ENCODE measurements at places on chromosomes 1 and 21.

DNA sequence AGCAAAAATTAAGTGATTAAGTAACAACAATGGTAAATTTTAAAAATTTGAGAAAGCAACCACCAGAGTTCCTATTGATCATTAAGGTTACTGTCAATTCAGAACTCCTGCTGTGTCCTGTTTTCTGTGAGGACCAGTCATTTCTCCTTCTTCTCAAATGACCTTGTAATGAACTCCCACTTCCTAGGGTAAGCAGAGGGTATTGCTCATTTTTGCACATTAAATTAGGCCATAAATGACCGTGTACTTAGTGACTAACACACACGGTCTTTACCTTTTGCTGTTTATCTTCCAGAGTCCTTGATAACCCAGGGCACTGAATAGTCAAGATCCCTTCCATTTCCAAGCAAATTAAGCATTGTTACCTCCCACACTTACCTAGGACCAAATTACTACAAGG is 227.5 kb upstream of the LYPLAL1 start:
- no peak for DNase-seq

- no peak for DNase-seq
These were observed 46.8 kb downstream of the UBR4 start for GRCh38 chr1:19163261-19163660.

GRCh38 chr1:25895365-25895990 is 10.7 kb downstream of the STMN1 start:
- peak; percentile 94 for DNase-seq

GRCh38 chr1:69994241-69994640 is 211.1 kb downstream of the LRRC40 start:
- no peak for DNase-seq

DNA sequence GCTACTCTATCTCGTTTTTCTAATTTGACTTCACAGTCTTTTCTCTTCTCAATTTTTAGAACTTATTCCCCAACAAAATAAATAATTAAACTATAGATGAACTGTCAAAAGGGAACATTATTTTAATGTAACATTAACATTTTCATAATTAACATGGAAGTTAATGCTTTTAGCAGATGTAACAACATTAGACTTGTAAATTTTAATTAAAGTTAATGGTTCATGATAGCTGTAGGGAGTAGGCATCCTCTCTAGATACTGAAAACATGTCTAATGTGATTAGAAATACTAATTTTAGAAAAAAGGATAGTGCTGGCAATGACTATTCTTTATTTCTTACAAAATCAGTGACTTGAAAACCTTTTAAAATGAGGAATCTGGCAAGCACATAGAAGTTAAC is 32.1 kb upstream of the NEK7 start:
- no peak for DNase-seq

- no peak for DNase-seq
These were observed 840.4 kb downstream of the USP25 start for GRCh38 chr21:16570171-16570570.

- no peak for DNase-seq
These were observed 11.7 kb upstream of the SUMO3 start for GRCh38 chr21:44829507-44830092.

DNA sequence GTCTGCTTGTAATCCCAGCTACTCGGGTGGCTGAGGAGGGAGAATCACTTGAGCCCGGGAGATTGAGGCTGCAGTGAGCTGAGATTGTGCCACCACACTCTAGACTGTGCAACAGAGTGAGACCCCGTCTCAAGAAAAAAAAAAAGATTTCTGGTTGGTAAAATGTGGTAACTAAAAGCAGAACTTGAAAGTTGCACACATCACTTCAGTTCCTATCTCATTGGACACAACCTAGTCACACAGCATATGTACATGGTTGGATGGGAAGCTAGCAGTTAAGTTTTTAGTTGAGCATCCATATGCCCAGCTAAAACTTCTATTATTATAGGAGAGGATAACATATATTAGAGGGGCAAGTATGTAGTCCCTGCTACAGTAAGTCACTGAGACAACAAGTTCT is 22.1 kb downstream of the BCAS2 start:
- no peak for DNase-seq

DNA sequence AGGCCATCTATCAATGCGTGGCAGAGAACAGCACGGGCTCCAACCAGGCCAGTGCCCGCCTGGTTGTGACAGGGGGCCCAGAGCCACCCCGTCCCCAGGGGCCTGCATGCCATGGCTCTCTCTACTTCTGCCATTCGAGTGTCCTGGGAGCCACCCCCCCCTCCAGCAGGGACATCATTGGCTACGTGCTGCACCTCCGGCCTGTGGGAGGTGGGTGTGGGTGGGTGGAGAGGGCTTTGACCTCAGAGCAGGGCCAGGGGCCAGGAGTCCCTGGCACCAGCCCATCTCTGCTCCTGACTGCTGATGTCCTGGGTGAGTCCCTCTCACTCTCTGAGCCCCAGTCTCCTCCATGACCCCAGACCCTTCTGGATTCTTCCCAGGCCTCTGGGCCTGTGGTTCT is 25.3 kb downstream of the SLC27A3 start:
- no peak for DNase-seq

DNA sequence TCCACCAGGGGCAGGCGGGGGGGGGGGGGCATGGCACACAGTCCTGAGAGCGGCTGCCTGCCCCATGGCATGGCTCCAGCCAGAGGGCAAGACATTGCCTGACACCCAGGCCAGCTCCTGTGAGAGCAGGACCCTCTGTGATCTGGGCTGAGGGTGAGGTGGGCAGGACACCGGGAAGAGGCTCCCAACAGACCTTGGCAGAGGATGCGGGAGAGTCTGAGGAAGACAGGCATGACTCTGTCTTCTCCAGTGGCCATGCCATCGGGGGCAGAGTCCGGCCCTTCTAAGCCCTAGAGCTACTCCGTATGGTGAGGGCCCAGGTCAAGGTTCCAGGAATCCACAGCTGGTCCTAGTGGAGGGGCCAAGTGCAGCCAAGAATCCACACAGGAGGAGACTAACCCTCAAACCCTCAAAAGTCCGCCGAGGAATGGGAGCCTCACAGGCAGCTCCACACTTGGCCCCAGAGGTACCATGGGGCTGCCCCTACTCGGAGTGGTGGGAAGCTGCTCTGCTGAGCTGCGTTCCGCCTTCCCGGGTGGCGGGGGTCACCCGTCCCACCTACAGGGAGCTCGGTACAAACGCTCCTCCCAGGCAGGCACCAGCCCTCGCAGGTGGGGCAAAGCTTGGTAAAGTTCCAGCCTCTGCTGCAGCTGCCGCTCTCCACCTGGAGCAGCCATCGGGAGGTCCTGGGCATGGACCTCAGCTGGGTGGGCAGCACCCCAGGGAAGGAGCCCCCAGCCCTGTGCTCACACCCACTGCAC is 6.5 kb downstream of the ACTRT2 start:
- DNase-seq, result no peak

DNA sequence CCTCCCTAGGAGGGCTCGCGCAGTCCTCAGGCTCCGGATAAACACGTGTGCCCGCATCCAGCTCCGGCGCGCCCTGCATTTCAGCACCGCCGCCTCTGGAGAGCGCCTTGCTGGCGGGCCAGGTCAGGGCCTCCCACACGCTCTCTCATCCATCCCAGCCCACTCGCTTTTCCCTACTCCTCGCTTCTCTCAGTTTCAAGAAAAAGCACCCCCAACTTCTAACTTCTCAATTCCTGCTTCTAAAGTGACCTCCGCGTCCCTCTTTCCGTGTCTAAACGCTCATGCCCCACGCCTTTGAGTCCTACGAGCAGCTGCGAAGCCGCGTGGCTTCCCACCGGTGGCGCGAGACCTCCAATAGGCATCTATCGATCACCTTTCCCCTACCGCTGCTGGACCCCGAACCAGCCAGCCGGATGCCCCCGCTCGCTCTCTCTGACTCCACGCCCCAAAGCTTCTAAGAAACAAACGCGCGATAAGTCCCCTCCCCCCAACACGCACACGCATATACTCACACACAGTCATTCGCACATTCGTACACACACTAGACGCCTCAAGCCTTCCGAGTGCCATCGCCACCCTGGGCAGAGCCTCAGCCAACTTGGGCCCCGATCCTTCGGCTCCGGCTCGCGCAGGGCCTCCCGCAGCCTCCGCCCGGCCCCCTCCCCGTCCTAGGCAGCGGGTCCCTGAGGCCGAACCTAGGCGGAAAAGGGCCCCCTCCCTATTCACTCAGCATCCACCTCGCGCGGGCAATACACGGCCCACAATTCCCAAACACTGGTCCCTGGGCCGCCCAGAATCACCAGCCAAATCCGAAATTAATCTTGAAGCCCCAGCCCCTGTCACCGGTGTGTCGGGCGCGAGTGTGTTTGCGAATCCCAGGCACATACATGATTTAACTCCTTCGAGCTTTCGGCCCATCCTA is 1.1 kb downstream of the NMNAT2 start:
- peak; percentile 78 for DNase-seq

- DNase-seq, result no peak
These were observed 127.9 kb upstream of the CACYBP start for GRCh38 chr1:174871886-174872285.

DNA sequence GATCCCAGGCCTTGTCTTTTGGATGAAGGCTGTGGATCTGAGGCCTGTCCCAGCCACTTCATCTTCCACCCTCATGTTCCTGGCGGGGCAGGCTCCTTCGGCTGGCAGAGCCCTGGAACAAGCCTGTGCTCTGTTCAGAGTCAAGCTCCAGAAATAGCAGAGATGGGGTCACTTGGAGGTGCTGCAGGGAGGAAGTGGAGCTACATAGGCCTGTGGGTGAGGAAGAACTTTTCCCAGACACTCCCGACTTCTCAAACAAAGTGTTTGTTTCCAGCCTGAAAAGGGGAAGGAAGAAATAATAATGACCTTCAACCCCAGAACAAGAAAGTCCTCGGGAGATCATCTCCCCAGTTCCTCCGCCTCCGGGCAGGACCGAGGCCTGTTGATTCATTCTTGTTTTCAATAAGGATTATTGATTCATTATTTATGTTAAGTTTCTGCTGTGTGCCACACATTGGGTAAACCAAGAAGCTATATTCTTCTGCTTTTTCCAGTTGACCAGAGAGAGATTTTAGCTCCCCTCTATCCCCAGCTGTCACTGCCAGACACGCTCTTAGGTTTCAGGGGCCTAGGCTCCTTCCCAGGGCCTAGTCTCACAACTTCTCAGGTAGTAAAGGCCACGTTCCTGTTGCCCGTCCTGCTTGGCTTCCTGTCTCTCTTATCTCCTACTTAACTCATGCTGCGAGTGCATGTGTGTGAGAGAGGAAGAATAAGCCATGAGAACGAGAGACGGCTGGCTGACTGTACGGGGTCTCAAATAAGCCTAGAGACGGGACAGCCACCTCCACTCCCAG is 16.9 kb downstream of the IKBKE start:
- DNase-seq, result no peak

GRCh38 chr1:160068225-160068624 is 1.7 kb downstream of the KCNJ10 start:
- DNase-seq, result no peak

DNA sequence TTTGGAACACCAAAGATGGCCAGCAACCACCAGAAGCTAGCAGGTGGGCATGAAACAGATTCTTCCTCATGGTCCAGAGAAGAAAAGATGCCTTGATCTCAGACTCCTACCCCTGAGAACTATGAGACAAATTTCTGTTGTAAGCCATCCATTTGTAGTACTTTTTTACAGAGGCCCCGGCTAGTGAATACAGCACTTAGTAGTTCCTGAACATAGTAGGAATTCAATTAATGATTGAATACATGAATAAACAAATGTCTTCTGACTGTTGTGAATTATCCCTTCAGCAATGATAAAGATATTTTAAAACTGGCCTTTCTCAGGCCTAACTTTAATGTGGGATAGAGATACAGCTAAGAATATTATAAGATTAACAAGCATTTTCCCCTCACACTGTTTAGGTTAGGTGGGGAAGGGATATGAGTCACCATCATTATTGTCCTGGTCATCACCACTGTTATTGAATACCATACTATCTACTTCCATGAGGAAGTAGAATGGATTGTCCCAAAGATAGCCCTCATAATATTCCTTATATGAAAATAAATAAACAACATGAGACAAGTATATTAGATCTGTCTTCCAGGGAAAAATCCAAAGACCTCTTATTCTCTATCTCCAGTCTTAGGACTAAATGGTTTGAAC is 51.4 kb downstream of the ADCY10 start:
- no peak for DNase-seq

GRCh38 chr1:9780554-9781110 is 43.1 kb downstream of the CLSTN1 start:
- no peak for DNase-seq

DNA sequence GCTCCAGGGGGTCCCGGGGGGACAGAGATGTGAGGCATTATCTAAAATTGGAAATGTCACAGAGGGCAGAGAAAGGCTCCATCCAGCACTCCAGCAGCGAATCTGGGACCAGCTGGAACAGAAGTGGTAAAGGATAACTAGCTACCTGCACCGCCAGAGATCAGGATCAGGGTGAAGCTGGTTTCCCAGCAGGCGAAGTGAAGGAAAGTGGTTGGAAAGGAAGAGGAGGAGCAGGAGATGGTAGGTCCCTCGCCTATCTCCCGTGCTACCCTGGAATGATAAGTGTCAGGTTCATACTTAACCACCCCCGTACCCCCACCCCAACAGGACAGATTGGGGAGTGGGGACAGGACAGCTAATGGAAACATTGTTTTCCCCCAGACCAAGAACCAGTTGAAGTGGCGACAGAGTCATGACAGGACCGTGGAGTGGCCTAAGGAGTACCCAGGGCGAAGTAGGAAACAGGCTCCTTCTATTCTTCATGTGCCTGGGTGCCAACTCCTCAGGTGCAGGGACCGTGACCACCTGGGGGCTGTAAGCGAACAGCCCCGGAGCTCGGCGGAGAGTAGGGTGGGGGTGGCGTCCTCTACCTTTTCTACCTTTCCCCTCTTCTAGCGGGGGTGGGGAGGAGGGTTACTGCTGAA is 717 bp downstream of the B4GALT3 start:
- no peak for DNase-seq

DNA sequence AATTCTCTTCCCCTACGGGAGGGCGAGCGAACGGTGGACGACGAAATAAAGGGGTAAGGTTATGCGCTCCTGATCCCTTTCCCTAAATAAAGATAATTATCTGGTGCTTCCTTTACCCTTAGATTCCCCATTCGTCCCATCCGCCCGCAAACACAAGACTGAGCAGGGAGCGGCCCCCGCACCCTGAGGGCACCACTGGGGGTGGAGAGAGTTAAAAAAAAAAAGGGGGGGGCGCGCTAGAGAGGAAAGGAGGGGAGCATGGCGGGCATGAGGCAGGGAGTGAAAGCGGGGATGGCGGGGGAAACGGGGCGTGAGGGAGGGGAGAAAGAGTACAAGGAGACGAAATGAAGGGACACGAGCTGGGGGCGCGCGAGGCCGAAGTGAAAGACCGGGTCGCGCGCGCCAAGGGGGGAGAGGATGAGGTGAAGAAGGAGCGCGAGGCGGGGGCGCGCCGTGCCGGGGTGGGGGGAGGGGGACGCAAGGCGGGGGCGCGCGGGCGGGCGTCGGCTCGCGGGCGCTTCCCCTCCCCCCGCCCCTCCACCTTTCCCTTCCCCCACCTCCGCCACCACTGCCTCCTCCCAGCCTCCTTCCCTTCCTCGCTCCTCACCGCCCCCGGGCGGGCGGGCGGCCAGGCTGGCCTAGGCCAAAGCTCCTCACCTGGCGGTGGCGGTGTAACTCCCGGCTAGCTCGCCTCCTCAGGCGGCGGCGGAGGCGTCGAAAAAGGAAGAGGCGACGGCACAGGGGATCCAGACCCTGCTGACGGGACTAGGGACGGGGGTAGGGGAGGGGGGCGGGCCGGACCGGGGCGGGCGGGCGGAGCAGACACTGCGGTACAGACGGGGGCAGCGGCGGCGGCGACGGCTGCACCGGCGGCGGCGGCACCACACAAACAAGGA is 448 bp downstream of the GATAD2B start:
- DNase-seq, result no peak

GRCh38 chr1:117760485-117760884 is 154.6 kb downstream of the TENT5C start:
- DNase-seq, result no peak

GRCh38 chr1:234871039-234871709 is 257.5 kb downstream of the TOMM20 start:
- DNase-seq, result no peak

Data from neural crest cell (in vitro differentiated cells).